Activated naive CD4-positive, alpha-beta T cell (primary cell): ENCODE measurements at places on chromosomes 16 and 17.

- no peak for DNase-seq
Observed at GRCh38 chr16:69940676-69941075, 10.5 kb upstream of the CLEC18A start.

GRCh38 chr17:82244413-82245133, 15.7 kb downstream of the SLC16A3 start:
- peak; percentile 34 for DNase-seq

- DNase-seq: peak; percentile 54
Observed at GRCh38 chr17:46193151-46193625, at the start of gene KANSL1. Gene KANSL1, minus strand, starts transcription at chr17:46193429. Its CDS starts 21,286 bp downstream, at chr17:46172143.

DNA sequence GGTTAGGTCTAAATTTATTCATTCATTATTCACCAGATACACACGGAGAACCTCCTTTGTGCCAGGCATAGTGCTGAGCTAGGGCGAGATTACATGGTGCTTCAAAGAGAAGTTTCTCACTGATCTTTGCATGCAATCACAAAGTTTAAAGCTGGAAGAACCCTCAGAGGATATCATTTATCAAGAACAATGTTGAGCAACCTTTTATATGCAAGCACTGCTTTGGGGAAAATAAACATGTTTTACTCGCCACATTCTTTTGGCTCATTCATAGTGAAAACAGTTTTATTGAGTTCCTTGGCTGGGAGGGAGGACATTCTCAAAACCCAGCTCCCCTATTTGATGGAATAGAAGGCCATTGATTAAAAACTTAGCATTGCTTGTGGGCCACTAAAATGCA, 49.8 kb upstream of the XYLT1 start:
- no peak for DNase-seq

DNA sequence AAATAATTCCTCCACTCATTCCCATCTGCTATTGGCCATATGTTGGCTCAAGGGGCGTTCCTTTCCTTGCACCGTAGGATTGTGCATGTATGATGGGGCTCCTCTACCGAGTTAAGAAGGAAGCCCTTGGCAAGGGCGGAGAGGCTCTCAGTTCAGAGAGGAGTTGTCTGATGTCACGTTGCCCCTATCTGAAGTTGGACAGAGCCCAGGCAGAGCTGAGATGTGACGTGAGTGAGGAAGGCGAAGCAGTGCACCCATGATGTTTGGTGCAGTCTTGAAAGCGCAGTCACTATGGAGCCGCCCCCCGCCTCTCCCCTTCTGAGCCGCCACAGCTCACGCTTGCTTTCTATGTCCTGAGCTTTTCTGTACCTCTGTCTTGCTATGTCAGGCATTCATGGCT, 40.7 kb downstream of the CDH13 start:
- no peak for DNase-seq

GRCh38 chr17:19987897-19988296, 10.3 kb upstream of the AKAP10 start:
- no peak for DNase-seq

DNA sequence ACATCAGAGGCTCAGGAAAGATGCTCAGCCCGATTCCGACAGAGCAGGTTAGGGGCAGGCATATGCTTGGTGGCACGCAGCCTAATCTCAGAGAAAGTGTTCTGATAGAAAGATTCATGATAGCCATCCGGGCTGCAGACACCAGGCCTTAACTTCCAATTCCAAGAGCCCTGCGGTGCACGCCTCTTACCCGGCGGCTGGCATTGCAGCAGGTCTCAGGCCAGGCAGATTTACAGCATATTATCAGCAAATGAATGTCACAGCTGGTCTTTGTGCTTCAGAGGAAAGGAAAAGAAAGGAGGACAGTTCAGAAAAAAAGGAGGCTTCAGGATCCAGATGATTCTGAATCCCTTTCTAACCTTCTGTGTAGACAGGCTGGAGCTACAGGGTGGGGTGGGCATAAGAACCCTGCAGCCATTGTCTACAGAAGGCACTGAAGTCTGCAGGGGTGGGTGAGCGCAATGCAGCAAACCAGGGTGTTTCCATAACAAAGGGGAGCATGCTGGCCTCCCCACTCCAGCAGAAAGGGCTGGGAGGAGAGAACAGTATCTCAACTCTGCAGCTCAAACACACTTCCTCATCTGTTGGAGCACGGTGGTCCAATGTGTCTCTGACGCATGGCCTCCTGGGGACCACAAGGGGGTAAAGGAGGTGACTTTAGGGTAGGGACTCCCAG, 277.4 kb upstream of the XYLT1 start:
- DNase-seq: no peak

DNA sequence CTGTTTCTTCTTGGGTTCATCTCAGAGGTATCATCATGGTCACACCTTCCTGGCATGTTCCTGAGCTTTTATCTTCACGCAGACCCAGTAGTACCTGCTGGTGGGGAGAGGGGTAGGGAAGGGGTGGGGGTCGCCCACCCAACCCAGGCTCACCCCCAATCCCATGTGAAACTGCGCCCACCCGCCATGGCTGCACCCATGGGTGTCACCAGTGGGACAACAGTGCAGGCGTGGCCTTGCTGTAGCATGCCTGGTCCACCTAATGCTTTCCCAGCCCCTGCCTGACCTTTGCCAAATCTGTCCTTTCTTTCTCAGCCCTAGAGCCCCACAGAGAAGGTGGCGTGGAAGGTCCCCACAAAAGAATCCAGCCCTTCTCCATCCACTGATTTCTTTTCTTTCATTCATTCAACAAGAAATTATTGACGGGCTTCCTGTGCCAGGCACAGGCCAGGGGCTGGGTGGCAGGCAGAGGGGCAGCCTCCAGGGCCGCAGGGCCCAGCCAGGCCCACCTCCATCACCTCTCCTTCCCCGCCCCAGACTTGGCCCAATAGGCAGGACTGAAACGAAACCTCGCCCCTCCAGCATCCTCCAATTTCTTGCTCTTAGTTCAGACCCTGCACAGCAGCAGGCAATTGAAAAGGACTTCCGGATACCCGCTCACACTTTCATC, 79.1 kb upstream of the TNRC6C start:
- no peak for DNase-seq

GRCh38 chr17:14270508-14270907, 30.4 kb upstream of the HS3ST3B1 start:
- DNase-seq: no peak

GRCh38 chr16:19804538-19805323, 79.9 kb downstream of the GPRC5B start:
- DNase-seq: peak; percentile 20

DNA sequence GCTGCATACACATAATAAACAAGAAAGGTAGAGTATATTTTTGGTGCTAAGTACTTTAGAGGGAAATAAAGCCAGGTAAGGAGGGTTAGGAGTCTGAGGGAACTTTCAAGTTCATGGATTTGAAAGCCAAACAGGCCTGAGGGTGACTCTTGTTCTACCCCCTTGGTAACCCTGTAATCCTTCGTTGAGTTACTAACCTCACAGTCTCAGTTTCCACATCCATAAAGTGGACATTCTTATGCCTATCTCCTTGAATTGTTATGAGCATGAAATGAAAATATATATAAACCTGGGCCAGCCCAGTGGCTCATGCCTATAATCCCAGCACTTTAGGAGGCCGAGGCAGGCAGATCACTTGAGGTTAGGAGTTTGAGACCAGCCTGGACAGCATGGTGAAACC, 22.4 kb downstream of the PECAM1 start:
- no peak for DNase-seq

DNA sequence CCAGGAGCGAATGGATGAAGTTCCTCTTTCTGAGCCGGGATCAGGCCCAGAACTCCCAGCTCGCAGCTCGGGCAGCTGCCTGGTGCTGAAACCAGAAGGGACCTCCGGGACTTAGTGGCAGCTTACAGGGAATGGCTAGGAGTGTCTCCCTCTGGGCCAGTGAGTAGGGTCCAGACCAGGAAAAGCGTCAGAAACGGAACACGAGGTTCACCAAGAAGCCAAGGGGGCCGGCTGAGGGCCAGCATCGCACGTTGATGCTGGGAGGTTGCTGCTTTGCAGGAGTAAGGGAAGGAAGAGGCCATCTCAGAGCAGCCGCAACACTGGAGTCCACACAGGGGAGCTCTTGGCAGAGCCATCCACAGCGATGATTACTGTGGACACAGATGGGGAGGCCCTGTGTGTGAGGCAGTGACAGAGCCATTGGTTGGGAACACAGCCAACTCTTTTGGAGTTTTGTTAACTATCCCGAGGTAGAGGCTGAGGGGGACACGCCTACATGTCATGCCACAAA, 74.0 kb upstream of the CREBBP start:
- DNase-seq: no peak

DNA sequence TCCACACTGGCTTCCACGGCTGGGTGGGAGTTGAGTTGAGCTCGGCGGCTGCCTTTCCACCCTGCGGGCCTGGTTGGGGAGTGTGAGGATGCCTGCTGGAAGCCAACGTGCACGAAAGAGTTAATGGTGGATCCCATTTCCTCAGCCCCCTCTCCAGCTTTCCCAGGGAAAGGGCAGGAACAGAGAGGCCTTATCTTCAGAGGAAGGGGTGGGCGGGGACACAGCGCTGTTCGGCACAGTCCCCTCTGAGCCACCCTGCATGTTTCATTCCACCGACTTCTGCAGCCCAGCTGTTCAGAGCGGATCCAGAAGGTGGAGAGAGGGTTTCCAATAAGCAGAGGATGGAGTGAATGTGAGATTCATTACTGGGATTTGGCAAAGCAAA, 295.3 kb downstream of the SEC14L1 start:
- DNase-seq: no peak

DNA sequence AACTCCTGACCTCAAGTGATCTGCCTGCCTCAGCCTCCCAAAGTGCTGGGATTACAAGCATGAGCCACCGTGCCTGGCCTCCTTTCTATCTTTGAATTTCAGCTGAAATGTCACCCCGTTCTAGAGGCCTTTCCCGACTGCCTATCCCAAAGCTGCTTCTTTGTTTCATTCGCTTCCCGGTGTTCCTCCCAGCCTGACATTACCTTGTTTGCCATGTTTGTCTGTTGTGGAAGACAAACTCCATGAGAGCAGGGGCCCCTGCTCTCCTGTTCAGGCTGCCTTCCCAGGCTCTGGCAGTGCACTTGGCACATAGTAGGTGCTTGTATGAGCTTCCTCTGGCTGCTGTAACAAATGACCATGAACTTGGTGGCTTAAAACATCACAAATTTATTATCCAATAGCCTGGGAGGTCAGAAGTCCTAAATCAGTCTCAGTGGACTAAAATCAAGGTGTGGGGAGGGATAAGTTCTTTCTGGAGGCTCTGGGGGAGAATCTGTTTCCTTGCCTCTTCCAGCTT, 2.6 kb upstream of the CCL22 start:
- DNase-seq: no peak

GRCh38 chr17:62965686-62966425, at the start of gene TANC2:
Gene TANC2, plus strand, starts transcription at chr17:62966235. Its CDS starts 43,325 bp downstream, at chr17:63009560.
- DNase-seq: peak; percentile 74

DNA sequence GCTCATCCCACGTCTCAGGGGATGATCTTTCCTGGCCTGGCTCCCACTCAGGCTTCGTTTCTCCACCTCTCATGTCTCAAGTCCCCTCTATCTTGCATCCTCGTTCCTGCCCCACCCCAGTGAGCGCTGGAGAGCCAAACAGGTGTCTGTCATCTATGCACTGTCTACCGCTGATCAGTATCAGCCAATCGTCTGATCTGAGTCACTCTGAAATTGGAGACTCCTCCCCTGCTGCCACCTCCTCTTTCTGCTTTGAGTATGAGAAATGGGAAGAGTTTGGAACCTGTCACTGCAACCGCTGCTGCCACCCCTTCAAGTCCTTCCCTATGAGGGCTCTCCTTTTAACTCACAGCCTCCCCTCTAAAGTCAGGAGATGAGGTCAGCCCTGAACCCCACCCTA, 28.0 kb downstream of the FZD2 start:
- DNase-seq: no peak
